NCI-H187 treated with DMSO at 0.1 percent for 48 hours (cell line): ENCODE measurements at places on chromosomes 7 and 10.
A peak's percentile ranks its signal among the peaks of the same experiment; 100 is the strongest.

DNA sequence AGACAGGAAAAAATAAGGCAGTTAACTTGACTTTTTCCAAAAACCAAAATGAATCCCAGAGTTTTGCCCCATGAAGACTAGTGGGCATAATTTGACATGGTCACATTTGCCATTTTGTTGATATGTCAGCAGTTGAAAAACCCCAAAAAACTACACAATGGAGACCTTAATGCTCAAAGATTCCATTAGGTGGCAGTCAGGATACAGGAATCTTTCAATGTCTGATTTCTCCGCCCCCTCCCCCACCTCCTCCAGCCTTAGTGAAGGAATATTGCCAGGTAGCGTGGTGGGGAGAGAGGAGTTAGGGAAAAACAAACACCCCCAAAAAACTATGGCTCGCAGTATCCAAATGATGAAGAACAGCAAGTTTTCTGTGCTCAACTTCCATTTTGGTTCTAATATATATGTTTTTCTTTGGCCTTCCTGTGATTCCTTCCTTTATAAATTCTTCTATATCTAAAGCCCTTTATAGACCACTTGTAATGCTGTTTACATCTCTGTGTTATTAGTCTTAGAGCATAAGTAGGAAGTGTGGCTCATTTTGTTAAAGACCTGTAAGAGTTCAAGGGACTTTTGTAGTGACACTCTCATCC is 6.7 kb upstream of the SMNDC1 start:
- peak; percentile 5 for DNase-seq

- DNase-seq: no peak
Measured at GRCh38 chr7:123275036-123275753, 75.4 kb upstream of the SLC13A1 start.

DNA sequence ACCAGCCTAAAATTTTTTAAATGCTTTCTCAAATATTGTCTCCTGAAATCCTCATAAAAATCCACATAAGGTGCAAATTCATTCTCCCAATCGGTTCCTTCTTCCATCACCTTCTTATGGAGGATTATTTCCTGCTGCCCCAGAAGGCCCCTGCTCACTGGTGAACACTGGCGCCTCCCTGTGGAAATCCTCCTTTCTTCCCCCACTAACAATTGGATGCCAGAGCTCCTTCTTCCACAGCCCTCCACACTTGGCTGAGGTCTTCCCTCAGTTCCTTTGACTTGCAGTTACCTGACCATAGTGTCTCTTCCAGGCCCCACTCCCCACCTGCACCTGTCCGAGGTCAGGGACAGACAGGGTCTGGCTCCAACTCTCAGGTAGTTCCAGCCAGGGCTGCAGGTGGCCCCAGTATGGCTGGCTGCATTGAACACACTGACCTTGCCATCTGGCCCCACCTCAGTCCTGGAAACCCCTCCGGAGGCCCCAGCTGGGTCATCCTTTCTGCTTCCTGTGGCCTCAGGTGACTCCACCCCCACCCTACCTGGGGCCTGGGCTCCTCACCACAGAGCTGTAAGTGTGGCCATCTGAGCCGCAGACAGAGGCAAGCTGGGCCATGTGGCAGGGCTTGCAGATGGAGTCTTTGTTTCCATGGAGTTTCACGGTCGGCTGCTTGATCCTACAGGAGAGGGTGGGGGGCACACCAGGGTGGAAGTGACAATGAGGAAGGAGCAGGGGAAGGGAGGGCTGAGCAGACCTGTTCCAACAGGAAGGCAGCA is 18.4 kb downstream of the SPOCK2 start:
- DNase-seq: no peak

DNA sequence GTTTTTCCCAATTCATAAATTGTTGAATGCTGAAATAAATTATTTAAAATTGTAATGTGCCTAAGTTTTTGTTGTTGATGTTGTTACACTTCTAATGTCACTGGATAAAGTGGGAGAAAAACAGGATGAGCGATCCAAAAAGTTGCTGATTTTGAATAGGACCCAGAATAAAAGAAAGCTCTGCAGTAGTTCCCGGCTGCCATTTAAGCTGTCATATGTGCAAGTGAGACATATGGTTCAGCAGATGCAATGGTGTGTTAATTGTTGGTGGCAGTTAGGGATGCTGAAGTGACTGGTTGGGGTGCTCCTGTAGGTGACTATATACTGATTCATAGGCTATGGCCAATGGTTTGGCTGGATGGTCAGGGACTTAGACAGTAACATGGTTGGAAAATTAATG is 1517.4 kb upstream of the LRRTM3 start:
- DNase-seq: no peak

- DNase-seq: no peak
Measured at GRCh38 chr10:101845893-101846292, 2.3 kb upstream of the KCNIP2 start.

DNA sequence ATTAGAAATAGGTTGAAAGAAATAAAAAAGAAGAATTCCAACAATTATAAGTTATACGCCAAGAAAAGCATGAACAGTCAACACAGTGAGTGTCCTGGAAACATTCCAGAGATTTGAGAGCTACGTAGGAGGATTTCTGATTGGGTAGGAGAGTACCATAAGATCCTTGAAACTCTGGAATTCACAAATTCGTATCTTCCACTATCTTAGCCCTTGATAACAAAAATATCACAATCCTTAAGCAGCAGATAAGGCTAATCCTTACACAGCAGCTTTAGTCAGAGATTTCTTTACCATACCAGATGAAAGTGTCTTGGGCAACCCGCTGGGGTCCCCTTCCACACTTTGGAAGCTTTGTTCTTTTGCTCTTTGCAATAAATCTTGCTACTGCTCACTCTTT is 8.2 kb downstream of the TPK1 start:
- no peak for DNase-seq

DNA sequence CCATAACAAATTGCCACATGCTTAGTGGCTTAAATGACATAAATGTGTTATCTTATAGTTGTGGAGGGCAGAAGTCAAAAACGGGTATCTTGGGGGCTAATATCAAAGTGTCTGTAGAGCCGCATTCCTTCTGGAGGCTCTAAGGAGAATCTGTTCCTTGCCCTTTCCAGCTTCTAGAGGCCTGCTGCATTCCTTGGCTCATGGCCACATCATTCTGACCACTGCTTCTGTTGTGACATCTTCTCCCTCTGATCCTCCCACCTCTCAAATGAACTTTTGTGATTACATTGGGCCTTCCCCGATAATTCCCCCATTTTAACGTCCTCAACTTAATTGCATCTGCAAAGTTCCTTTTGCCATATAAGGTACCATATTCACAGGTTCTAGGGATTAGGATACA is 76.1 kb downstream of the CYP26A1 start:
- no peak for DNase-seq

DNA sequence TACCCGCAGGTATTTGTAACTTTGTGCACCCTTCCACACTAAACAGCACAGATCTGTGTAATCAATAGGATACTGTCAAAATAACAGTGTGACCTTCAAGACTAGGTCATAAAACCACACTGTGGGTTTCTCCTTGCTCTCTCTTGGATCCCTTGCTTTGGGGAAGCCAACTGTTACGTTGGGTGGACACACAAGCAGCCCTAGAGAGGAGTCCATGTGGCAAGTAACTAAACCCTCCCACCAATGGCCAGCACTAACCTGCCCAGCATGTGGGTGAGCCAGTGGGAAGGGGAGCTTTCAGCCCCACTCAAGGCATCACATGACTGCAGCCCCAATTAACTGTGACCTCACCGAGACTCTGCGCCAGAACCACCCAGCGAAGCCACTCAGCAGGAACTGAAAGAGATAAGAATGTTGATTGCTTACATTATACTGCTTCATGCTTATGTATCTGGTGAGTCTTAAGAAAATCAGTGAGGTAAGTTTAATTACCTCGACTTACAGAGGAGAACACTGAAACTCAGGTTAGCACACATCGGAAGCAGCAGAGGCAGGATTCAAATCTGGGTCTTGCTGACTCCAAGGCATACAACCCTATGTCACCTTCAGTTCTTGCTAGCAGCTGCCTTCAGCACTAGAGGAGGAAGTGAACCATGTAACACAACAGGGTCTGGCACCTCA is 9.4 kb upstream of the ZC3HAV1 start:
- peak; percentile 27 for DNase-seq

GRCh38 chr7:37899712-37900247 is 16.8 kb downstream of the SFRP4 start:
- DNase-seq: no peak

GRCh38 chr7:11625669-11626068 is 206.3 kb downstream of the THSD7A start:
- DNase-seq: no peak

DNA sequence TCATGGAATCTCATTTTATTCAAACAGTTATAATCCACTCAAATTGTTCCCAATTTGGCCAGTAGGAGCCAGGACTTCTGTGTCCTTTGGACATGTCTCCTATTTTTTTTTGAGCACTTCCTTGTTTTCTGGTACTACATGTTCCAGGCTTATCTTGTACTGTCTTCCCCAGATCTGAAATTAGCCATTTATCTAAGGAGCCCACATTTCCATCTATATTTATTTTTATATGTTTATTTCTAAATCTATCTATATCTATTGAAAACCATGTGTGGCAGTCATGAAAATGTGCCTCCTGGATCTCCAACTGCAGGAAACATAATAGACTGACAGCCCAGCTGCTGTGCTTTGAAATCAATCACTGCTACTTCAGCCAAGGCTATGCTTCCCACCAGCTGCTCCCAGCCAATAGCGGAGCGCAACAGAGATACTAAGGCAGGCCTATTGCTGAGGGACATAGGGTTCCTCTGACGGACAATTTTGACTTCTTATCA is 147.1 kb downstream of the LRRC4 start:
- DNase-seq: no peak

DNA sequence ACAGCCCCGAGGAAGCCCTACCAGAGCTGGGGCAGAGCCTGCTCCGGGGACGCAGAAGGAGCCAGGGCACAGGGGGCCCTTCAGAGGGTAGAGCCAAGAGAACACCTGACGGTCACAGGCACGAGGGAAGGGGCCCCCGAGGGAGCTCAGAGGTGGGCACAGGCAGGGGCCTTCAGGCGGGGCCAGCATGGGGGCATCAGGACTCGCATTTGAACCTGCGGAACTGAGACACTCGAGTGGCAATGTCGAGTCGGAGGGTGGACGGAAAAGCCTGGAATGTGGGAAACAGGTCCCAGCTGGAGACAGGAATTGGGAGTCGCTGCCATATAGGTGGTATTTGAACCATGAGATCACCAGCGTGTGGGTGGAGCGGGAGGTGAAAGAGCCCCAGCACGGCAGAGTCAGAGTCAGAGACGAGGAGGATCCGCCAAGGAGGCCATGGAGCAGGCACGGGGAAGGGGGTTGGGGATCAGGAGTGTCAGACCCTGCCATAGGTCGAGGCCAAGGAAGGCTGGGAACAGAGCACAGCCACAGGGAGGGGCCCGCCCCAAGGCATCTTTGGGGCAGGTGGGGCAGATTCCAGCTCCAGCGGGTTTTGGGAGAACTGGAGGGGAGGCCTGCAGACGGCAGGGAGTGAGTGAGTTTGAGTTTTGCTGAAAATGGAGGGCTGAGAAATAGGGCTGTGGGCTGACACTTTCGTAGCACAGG is 13.8 kb downstream of the STK32C start:
- DNase-seq: no peak

GRCh38 chr10:132306343-132306685 is 1.4 kb downstream of the STK32C start:
- no peak for DNase-seq

GRCh38 chr7:132075515-132075914 is 500.8 kb downstream of the PLXNA4 start:
- no peak for DNase-seq

GRCh38 chr7:76281706-76282343 is 20.6 kb upstream of the HSPB1 start:
- DNase-seq: no peak

DNA sequence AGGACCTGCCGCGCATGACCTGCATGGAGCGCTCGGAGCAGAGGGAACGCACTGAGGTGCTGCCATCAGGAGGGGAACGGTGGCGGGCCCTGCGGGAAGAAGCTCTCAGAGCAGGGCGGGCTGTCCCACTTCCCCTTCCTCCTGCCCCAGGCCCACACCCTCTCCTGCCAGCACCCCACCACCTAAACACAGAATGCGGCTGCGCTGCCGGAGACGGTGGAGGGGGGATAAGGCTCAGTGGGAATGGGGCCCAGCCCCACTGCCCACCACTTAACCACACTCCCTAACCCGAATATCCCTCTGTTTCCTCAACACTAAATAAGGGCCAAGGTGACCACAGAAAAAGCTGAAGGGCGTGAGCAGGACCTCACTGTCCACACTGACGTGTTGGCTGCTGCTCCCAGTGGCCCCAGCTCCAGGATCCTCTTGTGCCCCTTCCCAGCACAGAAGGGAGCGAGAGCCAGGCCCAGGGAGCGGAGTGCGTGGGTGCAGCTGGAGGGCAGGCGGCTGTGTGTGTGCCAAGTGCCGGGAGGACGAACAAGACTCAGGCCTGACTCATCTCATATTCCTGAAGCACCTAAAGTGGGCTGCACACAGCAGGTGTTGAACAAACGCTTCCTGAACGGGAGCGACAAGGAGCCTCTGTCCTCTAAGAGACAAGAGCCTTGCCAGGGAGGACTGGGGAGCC is 116.8 kb downstream of the MAD1L1 start:
- no peak for DNase-seq

DNA sequence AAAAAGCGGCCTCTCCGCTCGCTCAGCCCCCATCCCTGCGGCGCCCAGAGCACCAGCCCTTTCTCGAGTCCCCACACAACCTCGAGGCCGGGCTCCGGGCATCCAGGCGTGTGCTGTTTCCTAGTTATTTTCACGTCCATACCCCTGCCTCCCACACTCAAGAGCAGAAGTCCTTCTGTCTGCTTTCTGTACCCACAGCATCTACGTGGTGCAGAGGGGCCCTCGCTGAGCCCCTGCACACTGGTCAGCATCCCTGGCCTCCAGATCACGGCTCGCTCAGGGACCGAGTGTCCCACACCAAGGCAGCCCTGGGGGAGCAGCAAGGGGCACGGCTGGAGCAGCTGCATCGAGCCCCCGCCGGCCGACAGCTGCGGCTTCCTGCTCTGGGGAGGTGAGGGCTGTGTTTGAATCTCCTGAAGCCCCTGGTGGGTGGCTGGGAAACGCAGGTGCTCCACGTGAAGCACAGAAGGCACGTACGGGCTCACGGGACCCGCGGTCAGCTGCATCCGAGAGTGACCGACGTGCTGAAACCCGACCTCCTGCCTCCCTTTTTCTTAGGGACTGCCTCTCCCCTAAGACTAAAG is 333.1 kb downstream of the DNAJB6 start:
- DNase-seq: no peak

DNA sequence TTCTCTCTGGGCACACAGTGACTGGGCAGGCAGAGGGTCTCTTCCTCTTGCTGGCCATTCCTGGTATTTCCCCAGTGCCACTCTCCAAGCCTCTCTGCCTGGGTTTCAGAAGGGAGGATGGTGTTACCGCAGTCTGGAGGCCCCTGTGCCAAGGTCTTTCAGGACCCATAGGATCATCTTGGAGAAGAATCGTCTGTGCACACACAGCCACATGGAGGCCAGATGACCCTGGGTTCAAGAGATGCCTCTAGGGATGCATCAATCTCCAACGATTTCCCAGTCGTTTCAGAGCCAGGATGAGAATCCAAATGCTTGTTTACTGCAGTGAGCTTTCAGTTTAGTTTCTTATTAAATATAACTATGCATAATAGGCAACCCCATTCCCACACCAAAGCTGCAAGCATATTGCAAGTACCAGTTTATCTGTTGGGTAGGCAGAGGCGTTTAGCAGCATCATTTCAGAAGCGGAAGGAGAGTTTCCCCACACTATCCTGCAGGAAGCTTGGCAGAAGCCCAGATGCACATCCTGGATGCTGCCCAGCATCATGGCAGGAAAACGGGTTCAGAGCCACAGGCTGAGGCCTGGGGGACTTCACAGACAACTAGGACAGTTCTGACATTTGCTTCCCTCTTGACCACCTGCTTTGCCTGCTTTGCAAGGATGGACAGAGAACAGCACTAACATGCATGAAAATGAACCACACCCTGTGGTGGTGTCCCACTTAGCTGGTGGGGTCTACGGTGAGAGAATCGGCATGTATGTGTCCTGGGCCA is 134.7 kb upstream of the FAM20C start:
- no peak for DNase-seq
